ENCODE measurements at places on chromosomes 13 and 19.

GRCh38 chr13:31242916-31243315 lies 43.1 kb downstream of the B3GLCT start:
- no peak for DNase-seq

- DNase-seq: no peak
These were observed 202.0 kb downstream of the ENOX1 start for GRCh38 chr13:43584751-43585150.

GRCh38 chr19:1163283-1163933 lies 10.7 kb downstream of the SBNO2 start:
- DNase-seq: no peak

- peak; percentile 97 for DNase-seq
These were observed 2.7 kb downstream of the B3GNT3 start for GRCh38 chr19:17797424-17798201.

GRCh38 chr19:30492586-30493270 lies 120.5 kb downstream of the ZNF536 start:
- peak; percentile 16 for DNase-seq

DNA sequence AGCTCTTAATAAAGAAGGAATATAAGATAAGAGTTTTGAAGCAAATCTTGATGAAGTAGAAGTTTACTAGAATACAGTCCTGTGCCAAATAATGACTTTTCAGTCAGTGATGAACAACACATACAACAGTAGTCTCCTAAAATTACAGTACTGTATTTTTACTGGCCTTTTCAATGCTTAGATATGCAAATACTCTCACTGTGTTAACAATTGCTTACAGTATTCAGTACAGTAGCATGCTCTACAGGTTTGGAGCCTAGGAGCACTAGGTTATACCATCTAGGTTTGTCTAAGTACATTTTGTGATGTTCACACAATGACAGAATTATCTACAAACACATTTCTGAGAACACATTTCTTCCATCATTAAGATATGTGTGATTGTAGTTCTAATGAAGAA lies 316.7 kb upstream of the KLHL1 start:
- DNase-seq: no peak

DNA sequence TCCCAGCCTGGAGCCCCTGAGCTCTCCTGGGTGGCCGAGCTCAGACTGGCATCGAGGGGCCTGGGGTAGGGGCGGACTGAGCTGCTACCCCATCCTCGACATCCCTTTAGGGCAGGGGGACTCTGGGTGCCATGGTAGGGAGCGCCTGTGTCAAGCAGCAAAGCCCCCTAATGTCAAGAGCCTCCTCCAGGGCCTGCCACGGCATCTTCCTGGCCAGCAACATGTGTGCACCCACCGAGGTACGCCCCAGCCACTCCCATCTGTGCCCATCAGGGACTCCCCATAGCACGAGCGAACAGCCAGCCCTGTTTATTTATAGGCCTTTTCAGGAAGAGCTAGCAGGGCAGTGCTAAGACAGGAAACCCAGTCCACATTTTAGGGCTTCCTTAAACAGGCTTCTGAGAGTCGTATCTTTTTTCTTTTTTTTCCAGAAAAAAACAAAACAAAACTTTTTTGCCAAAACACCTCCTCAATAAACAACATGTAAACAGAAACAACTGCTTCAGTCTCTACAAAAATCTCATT lies 14.3 kb downstream of the LRP3 start:
- no peak for DNase-seq

DNA sequence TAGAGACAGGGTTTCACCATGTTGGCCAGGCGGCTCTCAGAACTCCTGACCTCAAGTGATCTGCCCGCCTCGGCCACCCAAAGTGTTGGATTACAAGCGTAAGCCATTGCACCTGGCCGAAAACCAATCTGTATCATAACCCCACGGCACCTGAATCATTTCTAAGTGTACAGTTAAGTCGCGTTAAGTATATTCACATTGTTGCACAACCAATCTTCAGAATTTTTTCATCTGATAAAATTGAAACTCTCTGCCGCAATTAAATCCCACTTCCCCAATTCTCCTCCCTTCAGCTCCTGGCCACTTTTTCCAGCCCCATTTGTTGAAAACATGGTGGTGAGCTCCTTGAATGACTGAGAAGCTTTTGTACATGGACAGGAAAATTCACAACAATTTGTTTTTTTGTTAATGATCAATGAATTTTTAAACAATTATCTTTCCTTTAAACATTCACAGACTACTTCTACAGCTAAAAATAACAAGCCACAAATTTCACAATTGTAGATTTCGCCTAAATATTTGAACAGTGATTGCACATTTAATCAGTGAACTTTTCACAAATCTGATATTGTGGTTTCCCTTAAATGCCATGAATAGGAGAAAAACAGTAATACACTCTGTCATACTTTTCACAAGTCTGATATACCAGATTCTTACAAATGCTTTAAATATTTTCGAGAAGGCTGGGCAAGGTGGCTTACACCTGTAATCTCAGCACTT lies 13.8 kb downstream of the FGF21 start:
- DNase-seq: no peak

GRCh38 chr13:78636495-78636894 lies 22.5 kb downstream of the OBI1 start:
- no peak for DNase-seq

DNA sequence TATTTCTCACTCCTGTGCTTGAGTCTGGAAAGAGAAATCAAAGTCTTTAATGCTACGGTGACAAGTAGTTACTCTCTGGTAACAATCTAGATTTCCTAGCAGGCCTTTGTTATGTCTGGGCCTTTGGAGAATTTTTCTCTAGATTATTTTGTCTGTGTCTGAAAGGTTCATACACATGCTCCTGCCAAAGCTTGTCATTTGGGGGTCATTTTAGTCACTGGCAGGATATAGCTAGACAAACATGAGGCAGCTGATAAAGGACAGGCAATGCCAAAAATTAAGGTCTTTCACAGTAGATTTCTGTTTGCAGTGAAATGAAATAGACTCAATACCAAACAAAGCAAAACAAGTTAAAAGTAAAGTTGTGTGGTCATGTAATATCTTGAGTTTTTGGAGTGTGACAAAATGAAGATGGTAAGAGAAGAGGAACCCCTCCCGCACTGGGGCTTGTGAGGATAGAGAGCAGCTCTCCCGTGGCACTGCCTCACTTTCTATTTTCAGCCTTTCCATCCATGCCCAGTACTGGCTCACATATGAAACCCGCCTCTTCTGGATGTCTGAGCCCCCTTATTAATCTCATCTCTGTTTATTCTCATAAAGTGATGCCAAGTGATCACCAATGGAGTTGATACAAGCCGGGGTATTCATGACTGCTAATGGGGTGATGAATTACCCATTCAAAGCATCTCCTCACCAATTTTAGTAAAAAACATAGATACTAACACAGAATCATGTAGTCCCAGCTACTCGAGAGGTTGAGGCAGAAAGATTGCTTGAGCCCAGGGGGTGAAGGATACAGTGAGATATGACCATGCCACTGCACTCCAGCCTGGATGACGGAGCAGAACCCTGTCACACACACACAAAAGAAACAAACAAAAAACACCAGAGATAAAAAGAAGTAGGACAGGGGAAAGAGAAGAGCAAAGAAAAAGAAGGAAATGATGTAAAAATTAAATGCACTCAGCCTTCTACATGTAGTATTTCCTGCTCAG lies 389.3 kb downstream of the FGF14 start:
- DNase-seq: no peak

GRCh38 chr13:84050536-84050935 lies 168.3 kb upstream of the SLITRK1 start:
- DNase-seq: no peak

DNA sequence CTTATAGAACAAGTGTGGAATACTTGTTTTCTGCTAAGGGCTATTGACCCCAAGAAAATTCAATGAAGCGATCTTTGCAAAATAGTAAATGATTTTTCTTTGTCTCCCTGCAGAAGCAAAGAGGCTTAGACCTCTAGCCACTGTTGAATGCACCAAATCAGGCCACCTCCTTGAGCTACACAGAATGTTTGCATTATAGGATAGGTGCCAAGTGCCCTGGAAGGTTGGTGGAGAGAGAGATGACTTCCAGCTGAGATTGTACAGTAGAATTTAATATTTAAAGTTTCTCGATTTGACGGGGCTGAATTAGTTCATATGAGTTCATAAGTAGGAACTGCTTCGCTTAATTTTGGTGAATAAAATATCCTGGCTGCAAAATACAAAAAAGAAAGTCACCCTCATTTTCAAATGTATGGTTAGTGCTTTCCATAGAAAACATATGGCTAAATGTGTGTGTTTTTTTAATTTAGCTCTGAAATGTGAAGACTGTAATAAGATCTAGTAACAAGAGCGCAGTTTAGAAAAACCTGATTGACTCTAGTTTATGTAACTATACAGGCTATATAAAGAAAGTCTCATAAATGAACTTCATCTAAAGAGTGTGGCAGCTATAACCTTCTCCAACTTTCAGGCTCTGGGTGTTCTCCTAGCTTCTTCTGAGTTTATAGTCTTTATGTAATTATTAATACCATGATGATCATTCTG lies 41.6 kb downstream of the LRCH1 start:
- no peak for DNase-seq
